ENCODE measurements at places on chromosomes 16 and 17.

GRCh38 chr17:11882716-11883115 is 114.6 kb downstream of the ZNF18 start:
- no peak for DNase-seq

DNA sequence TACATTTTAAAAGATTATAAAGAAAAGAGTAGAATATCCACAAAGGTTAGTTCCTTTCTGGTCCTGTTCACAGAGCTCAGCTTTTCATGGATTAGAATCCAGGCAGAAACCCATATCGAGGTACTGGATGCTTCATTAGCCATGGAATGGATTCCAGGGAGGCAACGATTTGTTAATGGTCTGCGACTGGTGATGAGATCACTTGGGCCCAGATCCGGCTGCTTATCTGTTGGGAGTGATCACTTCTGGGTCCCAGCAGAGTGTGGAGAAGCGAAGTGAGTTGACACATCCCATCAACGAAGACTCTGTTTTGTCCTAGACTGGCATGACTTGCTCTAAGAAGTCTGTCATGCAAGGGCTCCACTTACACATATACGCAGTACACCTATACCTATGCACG is 165.8 kb downstream of the MAF start:
- DNase-seq = no peak

DNA sequence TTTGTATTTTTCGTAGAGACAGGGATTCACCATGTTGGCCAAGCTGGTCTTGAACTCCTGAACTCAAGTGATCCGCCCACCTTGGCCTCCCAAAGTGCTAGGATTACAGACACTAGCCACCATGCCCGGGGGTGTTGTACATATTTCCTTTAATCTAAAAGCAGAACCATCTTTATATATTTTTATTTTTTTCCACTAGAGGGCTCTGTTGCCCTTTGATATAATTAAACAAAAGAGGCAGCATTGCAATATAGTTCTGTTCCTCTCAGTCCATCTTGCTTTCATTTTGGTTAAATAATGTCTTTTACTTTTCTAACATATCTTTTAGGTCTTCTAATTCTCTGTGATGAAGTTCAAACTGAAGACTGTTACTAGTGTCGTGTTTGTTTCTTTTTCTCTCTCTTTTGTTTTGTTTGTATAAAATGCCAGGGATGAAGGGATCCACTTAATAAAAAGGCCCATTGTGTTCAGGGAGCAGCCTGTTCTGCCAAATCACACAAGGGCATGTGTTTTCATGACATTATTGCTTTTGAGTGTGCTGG is 23.4 kb downstream of the WWOX start:
- peak; percentile 20 for DNase-seq

- no peak for DNase-seq
Measured at GRCh38 chr17:72903522-72903921, 189.0 kb downstream of the SLC39A11 start.

- DNase-seq = no peak
Measured at GRCh38 chr17:45279898-45280297, 18.0 kb upstream of the SPATA32 start.

GRCh38 chr17:43200127-43200526 is 11.5 kb upstream of the TMEM106A start:
- DNase-seq = no peak

DNA sequence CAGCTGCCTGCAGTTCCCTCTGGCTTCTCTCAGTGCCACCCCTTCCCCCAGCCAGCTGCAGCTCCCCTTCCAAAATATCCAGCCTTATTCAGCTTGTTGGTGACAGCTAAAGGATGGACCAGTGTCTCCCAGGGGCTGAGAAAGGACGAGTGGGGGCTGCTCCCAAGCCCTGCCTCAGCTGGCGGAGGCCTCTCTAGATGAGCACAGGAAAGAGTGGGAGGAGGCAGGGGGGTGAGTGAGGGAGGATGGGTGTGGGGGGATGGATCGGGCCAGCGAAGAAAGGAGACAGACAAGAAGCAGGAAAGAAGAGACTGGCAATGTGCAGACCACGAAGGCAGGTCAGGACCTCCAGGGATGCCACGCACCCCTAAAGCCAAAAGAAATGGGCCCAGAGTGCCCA is 17.5 kb downstream of the PIPOX start:
- no peak for DNase-seq

- no peak for DNase-seq
Measured at GRCh38 chr17:44039829-44040635, 25.3 kb upstream of the TMEM101 start.
